D341Med (cell line): ENCODE measurements at places on chromosomes 3 and 15.

GRCh38 chr15:33517944-33518343 is 207.2 kb downstream of the RYR3 start:
- DNase-seq, result no peak

DNA sequence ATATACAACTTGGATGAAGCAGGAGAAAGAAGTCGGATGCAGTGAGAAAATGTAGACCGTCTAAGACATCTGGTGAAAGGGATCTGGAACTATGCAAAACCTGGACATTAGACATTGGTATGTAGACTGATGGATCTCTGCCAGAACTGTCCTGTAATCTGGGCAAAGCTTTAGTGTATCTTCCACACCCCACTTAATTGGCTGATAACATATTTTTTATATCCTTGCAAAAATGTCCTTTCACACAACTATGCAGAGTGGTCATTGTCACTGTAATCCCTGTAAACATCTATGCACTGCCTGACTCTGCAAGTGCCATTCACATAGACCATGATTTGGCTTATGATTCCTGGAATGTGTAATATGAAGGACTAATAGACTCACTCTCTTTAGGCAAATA is 163.1 kb downstream of the TUSC7 start:
- no peak for DNase-seq

DNA sequence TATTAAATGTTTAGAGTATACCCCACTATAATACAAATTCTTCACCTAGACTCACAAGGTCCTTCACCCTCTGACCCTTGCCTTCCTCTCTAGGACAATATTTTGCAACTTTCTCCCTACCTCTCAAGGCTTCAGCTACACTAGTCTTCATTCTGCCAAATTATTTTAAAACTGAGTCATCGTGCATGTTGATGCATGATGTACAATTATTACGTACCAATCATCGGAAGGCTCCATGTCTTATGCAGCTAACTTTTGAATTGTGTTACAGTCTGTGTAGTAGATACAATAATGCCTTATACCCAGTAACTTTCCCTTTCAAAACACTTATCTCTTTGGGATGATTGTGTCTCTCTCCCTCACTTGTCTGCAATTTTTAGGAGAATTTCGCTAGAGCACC is 98.5 kb upstream of the ROBO2 start:
- DNase-seq, result no peak

- DNase-seq, result no peak
These were observed 18.1 kb downstream of the DUSP7 start for GRCh38 chr3:52038227-52038626.

GRCh38 chr3:128269006-128269775 is 115.9 kb downstream of the EEFSEC start:
- DNase-seq, result no peak

DNA sequence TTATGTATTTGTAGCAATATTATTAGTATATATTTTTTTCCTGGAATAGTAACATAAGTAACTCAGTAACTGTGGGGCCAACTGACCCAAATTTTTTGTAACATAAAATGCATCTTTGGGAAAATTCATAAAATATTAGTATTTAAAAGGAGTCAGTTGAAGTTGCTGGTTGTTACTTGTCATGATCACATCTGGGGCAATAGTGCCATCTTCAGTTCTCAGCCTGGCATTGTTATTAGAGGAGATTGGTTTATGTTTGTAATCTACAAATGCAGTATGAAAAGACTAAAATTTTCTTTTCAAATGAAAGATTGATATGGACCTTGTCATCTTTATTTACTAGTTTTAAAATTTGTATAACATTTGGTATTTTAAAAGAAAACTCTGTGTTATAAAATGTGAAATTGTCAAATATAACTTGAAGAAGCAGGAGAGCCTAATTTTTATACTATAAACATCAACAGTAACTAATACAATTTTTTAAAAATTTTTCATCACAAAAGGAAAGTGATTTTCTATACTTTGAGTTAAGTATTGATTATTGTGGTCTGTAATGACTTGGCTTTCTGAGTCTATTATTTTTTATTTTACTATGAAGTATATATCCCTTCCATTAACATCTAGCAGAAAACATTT is 38.8 kb upstream of the MLF1 start:
- peak; percentile 49 for DNase-seq

- no peak for DNase-seq
These were observed 5.9 kb downstream of the NUP210 start for GRCh38 chr3:13414040-13414729.

DNA sequence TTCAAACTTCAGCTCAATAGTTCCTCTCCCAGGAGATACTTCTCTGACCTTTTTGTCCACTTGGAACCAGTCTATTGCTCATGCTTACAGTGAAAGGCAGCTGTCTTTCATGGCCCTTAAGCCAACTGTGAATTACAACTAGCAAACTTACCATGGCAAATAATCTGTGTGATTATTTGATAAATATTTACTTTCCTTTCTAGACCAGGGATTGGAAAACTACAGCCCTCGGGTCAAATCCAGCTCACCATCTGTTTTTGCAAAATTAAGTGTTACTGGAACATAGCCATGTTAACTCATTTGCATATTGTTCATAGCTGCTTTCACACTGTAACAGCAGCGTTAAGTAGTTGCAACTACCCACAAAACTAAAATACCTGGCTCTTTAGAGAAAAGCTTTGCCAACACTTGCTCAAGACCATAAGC is 289.1 kb upstream of the MCTP2 start:
- no peak for DNase-seq

DNA sequence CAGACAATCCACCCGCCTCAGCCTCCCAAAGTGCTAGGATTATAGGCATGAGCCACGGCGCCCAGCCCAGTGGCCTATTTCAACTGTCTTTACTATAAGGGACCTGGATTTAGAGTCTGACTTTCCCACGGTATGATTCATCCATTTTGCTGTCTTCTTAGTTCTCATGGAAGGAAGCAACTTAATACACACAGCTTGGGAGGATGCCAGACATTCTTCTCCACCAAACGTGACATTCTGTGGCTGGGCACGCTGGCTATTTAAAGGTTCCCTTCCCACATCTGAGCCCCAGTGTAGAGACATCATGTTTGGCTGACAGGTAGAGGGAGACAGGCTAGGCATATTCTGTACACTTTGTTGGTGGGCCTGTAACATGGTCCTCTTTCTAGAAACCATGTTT is 26.2 kb downstream of the FAM43A start:
- no peak for DNase-seq

GRCh38 chr3:170564664-170565063 is 21.2 kb downstream of the SLC7A14 start:
- no peak for DNase-seq

GRCh38 chr3:150079029-150079739 is 108.5 kb upstream of the PFN2 start:
- DNase-seq, result no peak

DNA sequence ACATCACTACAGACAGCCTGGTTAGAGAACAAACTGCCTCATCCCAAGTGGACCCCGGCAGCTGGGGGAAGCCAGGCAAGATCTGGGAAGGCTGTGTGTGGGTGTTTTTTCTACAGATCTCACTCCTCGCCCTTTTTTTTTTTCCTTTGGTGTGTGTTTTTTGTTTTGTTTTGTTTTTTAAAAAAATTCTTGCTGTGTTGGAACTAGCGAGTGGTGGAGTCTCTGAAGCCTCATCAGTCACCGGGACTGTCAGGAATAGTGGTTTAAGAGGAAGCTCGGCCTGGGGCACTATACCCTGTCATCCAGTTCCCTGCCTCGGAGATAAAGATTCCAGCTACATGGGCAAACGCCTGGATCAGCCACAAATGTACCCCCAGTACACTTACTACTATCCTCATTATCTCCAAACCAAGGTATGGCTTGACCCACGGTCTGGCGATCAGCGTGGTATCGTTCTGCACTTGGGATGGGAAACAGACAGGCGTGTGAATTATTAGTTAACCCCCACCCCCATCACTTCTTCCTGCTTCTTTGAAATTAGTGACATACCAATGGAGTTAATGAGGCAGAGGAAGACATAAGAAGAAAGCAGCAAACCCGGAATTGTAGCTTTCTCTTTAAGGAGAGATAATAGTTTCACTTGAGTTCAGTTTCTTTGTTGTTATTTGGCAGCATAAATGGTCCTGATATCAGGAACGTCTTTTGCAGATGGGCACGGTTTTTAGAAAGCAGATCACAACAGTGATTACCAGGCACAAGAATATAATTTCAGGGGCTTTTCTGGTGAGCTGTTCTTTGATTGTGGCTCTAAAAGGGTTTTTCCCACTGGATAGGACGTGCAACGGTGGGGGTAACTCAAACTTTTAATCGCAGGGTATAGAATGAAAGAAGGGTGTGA is 722 bp downstream of the RBMS3 start:
- DNase-seq, result no peak

DNA sequence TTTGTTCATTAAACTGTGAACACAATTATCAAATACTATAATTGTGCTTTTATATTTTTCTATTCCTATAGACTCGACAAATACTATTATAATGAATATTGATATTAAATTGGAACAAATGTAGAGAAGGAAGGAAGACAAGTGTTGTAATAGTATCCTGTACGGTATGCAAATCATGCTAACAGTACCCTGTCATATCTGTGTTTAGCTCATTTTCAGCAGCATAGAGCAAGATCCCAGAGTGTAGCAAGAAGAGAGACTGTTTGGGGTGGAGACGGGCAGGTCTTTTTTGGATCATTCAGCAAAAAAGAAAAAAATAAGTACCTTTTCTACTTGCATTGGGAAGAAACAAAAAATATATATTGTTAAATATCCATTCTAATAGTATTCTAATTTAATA is 224.1 kb downstream of the TPRG1 start:
- no peak for DNase-seq

DNA sequence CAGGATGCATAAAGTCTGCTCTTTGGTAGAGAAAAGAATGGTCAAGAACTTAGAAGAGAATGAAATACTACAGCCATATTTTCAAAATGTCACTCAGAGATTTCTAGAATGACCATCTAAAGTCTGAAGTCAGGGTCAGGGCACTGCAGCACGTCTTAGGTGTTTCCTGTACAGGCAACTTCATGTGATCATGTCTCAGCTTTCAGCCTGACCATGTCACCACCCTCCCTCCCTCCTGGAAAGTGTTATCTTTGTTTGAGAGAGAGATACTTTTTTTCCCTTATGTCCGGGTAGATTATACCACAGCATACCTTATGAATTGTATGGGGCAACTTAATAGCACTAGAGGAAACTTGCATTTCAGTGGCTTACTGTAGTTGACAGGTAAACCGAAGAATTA is 558.0 kb upstream of the TGFBR2 start:
- no peak for DNase-seq

DNA sequence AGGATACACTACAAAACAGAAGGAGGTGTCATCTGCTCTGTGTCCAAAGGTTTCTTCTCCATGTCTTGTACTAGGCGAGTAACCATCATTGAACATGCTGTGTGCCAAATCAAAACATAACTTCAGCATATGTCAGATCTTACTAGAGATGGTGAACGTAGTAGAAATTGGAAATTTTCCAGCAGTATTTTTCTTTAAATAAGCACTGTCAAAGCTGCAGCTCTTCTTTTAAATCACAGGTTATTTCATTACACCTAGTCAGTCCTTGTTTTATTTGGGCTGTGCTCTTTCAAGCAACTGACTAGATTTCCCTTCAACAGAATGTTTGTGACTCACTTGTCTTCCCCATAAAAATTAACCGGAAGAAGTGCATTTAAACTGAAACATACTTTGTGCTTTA is 46.5 kb downstream of the MSL2 start:
- no peak for DNase-seq

GRCh38 chr3:99351122-99351521 is 287.3 kb upstream of the COL8A1 start:
- no peak for DNase-seq

GRCh38 chr15:25805031-25805430 is 58.1 kb downstream of the ATP10A start:
- no peak for DNase-seq

DNA sequence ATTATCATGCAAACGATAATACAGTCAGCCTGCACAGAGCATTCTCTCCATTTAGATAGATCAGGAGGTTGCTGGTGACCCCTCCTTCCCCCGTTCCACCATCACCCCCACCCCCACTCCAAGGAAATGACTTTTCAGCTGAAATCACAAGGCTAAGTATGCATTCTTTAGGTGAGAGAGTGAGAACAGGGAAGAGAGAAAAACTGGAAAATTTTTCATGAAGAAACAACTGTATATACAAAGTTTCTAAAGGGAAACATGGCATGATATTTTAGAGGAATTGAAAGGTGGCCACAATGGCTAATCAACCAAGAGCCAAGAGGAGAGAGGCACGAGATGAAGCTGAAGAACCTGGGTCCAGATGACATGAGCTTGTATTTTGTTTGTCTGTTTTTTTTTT is 22.2 kb downstream of the BCL2A1 start:
- DNase-seq, result no peak

DNA sequence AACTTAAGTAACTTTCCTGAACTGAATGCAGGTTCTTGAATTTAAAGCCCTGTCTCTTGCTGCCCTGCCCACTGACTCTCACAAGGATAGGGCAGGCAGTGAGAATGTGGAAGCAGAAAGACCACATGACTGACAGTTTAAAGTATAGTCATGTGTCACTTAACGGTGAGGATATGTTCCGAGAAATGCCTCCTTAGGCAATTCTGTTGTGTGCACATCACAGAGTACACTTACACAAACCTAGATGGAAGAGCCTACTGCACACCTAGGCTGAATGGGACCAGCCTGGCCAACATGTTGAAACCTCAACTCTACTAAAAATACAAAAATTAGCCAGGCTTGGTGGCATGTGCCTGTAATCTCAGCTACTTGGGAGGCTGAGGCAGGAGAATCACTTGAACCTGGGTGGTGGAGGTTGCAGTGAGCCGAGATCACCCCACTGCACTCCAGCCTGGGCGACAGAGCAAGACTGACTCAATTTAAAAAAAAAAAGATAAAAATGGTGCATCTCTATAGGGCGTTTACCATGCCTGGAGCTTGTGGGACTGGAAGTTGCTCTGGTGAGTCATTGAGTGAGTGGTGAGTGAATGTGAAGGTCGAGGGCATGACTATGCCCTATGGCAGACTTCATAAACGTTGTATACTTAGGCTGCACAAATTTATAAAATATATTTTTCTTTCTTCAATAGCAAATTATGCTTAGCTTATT is 18.9 kb upstream of the COPG1 start:
- no peak for DNase-seq

DNA sequence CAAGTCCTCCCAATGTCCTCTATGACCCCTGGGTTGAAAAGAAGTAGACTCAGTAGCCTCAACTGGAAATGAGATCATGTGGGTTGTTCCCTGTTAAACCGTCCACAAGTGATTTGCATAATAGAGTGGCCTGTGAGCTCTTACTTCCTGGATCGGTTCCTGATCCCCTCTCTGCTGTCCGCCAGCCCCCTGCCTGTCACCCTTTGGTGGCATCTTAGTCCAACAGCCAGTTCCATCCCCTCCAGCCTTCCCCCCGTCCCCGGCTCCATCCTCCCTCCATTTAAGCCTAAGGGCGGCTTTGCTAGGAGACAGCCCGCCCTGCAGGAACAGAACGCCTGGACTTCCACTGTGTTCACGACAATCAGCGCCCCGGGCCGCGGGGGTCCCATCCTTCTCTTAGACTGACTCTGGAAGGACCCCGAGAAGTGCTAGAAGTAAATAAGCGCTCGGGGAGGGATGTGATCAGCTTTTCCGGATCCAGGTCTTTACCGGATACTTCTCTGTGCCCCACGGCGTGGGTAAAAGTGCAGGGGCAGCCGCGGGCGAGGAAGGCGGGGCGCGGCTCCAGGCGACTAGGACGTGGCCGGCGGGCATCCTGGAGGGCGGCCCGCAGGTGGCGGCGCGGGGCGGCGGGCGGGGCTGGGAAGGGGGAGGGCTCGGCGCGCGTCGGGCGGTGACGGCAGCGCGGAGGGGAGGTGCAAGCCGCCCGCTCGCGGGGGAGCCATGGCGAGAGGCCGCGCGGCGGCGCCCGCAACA is 51.2 kb upstream of the ULK4 start:
- DNase-seq, result peak; percentile 93
